ENCODE measurements at places on chromosomes 13 and 19.

DNA sequence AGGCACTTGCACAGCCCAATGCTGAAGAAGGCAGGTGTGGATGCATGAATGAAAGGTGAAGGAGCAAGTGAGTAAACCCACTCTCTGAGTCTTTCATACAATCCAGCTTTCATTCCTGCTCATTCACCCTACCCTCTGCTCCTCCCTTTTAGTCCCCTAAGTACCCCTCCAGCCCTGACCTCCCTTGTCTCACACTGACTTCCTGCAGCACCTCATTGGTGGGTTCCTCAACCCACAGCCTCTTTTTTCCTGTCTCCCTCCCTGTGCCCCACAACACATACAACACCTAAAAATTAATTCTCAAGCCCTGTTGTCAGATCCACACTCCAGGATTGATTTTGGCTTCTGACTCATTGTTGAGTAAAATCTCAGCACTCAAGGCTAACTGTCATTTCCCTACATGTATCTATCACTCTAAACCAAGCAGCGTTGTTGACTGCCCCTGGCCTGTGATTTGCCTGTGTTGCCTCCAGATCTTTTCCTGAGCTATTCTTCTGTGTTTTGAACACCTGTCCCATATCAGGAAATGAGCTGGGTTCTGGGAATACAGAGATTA, 177.3 kb upstream of the SERP2 start:
- no peaks in the 10 kb centered on the region for H3K36me3 ChIP-seq
- no peak overlapping the region for H3K4me3 ChIP-seq
- no peaks in the 10 kb centered on the region for H3K27me3 ChIP-seq
- no peak for DNase-seq
- H3K4me1 ChIP-seq = no peaks in the 10 kb centered on the region

DNA sequence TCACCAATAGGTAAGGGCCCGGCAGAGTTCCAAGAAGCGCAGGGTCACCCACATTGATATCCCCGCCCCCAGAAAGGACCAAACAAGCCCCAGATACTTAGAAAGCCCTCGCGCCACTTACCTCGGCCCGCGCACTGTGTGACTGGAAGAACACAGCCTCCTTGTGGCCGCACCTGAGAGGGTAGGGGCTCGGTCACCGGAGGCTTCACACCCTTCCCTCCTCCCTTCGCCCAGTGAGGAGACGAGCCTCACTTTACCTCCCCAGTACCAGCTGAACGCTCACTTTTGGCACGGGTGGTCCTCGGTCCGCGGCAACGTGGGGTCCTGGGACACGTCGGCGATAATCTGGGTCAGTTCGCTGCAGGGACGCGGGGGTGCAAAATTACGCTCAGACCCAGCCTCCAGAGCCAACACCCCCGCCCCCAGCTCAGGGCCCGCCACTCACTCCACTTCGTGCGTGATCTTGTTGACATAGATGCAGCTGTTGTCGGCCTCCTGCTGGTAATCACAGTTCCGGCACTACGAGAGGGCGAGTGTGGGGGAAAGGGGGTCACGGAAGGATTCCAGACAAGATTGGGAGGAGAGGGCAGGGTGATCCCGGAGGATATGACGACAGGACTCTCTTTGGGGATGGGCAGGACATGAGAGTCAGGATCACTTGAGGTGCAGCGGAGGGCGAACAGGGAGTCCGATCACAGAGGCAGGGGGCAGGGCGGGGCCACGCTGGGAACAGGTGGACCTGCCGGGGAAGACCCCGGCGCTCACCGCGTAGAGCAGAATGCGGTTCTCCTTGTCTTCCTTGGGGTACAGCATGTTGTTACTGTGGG, 568 bp downstream of the POLR2I start:
- H3K36me3 ChIP-seq = peaks cover 43% of the 10 kb centered on the region
- DNase-seq = peak; percentile 71
- H3K4me1 ChIP-seq = peaks cover 21% of the 10 kb centered on the region
- H3K4me3 ChIP-seq = peak overlapping the region; percentile 99

GRCh38 chr19:18464646-18465045, 26.7 kb upstream of the ISYNA1 start:
- H3K27ac ChIP-seq = peak overlapping the region; percentile 48
- H3K36me3 ChIP-seq = peaks cover 46% of the 10 kb centered on the region
- peaks cover 71% of the 10 kb centered on the region for H3K4me1 ChIP-seq
- H3K27me3 ChIP-seq = no peaks in the 10 kb centered on the region
- DNase-seq = peak; percentile 95
- H3K4me3 ChIP-seq = no peak overlapping the region

DNA sequence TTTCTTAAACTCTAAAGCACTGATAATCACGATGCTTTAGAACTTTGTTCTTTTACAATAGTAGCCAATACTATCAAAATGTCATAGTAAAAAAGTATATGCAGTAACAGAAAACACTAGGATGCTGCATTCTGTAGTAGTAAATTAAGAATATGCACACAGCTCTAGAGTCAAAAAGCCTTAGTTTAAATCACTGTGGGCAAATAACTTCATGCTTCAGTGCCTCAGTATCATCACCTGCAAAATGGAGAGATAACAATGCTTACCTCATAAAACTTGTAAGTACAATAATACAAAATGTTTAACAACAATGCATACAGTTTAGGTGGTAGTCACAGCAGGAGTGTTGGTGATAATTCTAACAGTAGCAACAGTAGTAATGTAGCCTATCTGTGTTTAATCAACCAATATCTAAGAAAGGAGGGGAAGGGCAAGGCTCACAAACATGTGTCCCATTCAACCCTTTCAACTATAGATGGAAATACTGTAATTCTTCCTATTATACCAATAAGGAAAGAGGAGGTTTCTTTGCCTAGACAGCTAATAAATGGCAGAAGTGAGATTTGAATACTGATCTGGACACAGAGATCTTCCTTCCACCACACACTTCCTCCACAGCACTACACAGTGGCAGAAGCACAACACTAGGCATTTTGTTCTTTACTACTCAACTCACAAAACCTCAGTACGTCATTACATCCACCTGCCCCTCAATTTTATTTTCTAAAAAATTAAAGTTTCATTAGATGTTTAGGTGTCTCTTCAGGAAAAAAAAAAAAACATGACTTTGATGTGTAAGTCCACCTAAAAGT, 4.6 kb downstream of the RBM26 start:
- H3K4me1 ChIP-seq = no peaks in the 10 kb centered on the region
- DNase-seq = no peak
- no peak overlapping the region for H3K4me3 ChIP-seq
- no peak overlapping the region for H3K27ac ChIP-seq
- H3K36me3 ChIP-seq = peaks cover 36% of the 10 kb centered on the region

GRCh38 chr13:31069808-31070534, 91.7 kb downstream of the HSPH1 start:
- H3K27ac ChIP-seq = no peak overlapping the region
- no peaks in the 10 kb centered on the region for H3K4me1 ChIP-seq
- no peak for DNase-seq
- no peaks in the 10 kb centered on the region for H3K27me3 ChIP-seq
- H3K4me3 ChIP-seq = no peak overlapping the region

DNA sequence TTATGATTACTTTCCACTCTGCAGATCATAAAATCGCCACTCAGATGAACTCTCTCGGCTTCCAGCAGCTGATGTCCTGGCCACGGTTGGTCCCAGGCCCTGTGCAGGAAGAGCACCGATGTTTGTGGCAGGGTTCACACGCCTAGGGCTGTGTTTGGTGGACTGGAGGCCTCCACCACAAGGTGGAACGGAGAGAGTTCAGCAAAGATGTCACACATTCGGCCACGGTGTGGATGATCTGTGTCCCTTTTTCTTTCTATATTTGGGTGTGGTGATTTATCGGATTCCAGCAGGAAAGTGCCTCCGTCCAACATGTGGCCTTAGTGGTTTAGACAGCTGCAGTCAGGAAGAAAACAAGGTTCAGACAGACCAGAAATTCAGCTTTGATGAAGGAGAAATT, 521 bp upstream of the SHISA2 start:
- DNase-seq = no peak
- H3K27me3 ChIP-seq = peaks cover 85% of the 10 kb centered on the region
- H3K4me3 ChIP-seq = peak overlapping the region; percentile 72
- peaks cover 10% of the 10 kb centered on the region for H3K4me1 ChIP-seq
